ENCODE measurements at places on chromosomes 3 and 15.

GRCh38 chr3:13210221-13210975 is 137.2 kb upstream of the IQSEC1 start:
- no peak for DNase-seq

DNA sequence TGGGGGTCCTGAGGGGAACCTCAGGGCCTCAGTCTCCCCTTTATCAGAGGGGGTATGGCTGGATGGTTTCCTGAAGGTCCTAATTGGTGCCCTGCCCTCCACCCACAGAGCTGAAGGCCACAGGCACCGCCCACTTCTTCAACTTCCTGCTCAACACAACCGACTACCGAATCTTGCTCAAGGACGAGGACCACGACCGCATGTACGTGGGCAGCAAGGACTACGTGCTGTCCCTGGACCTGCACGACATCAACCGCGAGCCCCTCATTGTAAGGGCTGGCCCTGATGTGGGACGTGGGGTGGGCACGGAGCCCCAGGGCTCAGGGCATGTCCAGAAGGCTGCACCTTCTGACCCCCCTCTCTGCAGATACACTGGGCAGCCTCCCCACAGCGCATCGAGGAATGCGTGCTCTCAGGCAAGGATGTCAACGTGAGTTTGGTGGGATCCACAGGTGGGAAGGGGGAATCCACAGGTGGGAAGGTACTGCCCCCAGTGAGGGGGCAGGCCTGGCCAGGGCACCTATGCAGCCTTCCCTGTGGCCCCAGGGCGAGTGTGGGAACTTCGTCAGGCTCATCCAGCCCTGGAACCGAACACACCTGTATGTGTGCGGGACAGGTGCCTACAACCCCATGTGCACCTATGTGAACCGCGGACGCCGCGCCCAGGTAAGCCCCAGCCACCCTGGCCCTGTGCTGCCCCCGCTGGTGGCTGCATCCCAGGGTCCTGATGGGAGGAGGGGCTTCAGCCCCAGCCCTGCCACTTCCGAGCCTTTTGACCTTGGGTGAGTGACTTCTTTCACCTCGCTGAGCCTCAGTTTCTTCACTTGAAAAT is 17.5 kb upstream of the GNAT1 start:
- DNase-seq = no peak

DNA sequence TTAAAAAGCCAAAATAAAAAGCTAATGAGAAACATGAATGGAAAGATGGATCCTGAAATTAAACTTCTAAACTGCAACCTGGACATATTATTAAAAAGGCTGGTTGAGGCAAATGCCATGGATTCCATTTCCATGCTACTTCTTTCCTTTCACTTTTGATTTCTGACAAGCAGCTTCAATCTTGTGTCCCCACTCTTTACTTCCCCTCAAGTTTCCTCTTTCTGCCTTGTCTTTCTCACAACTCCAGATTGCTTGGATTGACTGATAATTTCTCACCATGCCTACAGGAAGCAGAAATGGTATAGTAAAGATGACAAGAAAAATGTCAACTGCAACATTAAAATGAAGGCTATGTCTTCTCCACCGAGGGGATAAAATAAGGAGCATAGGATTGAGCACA is 1136.7 kb downstream of the TUSC7 start:
- no peak for DNase-seq

- no peak for DNase-seq
These were observed 15.9 kb upstream of the GLCE start for GRCh38 chr15:69144530-69144929.

DNA sequence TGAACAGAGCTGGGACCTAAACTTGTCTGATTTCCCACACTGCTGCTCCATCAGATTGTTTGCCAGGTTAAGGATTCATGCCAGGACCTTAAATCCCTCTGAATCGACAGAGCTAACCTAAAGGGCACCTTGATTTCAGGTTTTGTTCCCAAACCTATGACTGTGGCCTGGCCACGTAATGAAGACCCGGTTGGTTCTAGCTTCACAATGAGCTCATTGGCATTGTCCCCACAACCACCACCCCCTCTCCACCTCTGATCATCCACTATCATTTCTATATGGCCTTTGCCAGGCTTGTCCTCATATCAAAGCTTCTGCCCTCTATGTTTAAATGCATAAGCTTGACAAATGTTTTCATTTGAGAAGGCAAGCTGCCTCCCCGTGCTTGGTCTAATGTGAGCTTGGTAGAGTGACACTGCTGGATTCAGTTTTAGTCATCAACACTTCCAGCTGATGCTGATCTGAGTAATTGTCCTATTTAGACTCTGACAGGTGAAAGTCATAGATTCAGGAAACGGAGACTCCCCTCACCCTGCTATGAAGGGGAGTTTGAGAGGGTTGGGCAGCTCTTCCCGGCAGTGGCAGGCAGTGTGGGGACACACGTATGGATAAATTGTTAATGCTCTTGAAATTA is 407.1 kb upstream of the CFAP20DC start:
- DNase-seq = no peak

- no peak for DNase-seq
These were observed 6.5 kb upstream of the ETV5 start for GRCh38 chr3:186115239-186115996.

Data from stimulated activated CD4-positive, alpha-beta T cell treated with anti-CD3 and anti-CD28 coated beads, Interleukin-15, amount 100 ng/mL, for 1 hour (primary cell).